Heart left ventricle (tissue), 16 donors: ENCODE measurements at places on chromosomes 5 and 9. TPM values are rescaled to one million over a fixed set of nuclear protein-coding genes. Genes with fewer than 3 reads are reported as not detected.

- DNase-seq: no peak
These were observed 1306.5 kb upstream of the CDH9 start for GRCh38 chr5:28344836-28345433.

DNA sequence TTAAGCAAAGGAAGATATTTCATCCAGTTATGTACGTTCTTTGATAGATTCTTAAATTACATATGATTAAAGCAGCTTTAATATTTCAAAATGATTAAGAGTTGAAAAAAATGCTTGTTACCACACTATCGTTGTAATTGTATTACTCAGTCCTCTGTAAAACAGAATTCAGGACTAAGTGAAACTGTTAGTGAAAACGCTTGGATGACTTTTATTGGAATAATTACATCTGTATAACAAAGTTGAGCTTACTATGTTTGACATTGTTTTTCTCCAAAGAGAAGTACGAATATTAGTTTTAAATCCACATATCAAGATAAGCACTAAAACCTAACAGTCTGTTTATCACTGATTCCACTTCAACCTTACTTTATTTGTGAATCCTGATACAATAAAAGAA lies 8.7 kb upstream of the NADK2 start:
- no peak for DNase-seq

- no peak for DNase-seq
These were observed 133.9 kb upstream of the FBN2 start for GRCh38 chr5:128671943-128672342.

- DNase-seq: peak; percentile 64
These were observed 7.4 kb downstream of the B4GALT1 start for GRCh38 chr9:33159777-33160127.

GRCh38 chr9:136019681-136020060 lies 58.5 kb upstream of the UBAC1 start:
- DNase-seq: no peak

- no peak for DNase-seq
These were observed 56.3 kb downstream of the TMEM174 start for GRCh38 chr5:73229271-73229670.

GRCh38 chr5:179512452-179513000 lies 37.8 kb upstream of the RUFY1 start:
- no peak for DNase-seq

- no peak for DNase-seq
These were observed 131.1 kb upstream of the TUT7 start for GRCh38 chr9:86485359-86485758.

GRCh38 chr5:44345871-44346270 lies 43.3 kb downstream of the FGF10 start:
- DNase-seq: no peak

DNA sequence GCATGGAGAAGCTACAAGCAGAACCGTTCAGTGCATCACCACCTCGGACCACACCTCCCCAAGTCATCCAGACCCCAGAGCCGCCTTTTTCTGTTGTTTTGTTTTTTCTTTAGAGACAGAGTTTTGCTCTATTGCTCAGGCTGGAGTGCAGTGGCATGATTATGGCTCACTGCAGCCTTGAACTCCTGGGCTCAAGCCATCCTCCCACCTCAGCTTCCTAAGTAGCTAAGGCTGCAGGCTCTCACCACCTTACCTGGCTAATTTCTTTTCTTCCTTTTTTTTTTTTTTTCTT lies 13.5 kb upstream of the SFXN1 start:
- no peak for DNase-seq

- no peak for DNase-seq
These were observed 173.2 kb downstream of the GABRB2 start for GRCh38 chr5:161373345-161373707.

DNA sequence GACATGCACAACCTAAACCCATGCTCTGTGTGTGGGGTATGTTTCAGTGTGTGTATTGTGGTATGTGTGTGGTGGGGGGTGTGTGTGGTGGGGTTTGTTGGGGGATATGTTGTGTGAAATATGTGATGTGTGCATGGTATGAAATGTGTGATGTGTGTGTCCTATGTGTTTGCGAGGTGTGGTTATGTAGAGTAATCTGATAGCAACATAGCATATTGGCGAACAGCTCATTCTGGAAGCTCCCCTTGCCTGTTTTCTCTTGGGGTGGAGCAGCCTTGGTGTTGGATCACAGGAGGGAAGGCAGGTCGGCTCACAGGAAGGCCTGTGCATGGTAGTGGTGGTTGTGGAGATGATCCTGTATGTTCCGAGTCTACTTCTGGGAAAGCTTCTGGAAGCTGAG lies 35.4 kb upstream of the PHF2 start:
- no peak for DNase-seq

DNA sequence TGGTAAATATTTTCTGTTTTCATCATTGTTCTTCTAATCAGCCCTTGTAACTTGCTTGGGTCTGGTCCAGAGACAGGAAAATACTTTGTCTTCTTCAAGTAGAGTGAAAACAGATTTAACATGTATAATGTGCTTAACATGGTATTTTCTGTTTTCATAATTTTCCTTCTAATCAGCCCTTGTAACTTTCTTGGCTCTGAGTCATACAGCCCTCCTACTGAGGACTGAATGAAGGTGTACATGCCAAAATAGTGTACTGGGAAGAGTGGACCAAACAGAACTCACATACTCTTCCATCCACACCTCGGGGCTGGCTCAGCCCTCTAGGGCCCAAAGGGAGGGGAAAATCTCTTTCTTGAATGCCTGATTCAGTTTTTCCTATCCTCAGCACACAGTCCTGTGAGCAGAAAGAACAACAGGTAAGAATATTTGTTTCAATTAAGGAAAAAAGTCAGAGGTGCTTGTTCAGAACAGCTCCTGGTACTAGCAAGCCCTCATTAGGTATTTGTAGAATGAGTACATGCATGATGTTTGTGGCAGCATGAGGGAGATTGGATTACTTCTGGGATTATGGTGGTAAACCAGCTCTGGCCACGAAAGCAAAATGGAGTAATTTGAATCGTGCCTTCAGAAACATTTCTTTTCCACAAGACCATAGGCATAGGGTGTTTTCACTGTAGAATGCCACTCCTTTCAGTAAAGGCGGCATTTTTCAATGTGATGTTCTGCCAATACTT lies 24.2 kb upstream of the MACIR start:
- DNase-seq: no peak

GRCh38 chr5:17944046-17944445 lies 309.8 kb downstream of the TAF11L14 start:
- no peak for DNase-seq

- no peak for DNase-seq
These were observed 197.9 kb downstream of the SH3GL2 start for GRCh38 chr9:17776735-17777134.

DNA sequence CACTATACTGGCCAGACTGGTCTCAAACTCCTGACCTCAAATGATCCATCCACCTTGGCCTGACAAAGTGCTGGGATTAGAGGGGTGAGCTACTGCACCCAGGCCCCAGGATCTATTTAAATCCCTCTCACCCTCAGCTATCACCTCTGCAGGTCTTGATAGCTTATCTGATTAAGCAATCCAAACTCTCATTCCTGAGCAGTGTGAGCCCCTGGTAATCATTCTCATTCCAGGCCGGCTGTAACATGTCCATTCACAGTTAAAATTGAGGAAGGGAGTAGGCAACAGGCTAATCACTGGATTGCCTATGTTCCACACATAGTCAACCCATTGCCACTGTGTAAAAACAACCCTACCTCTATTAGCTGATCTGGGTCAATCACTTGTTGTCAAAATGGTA lies 111.1 kb downstream of the AGTPBP1 start:
- DNase-seq: no peak

GRCh38 chr5:73093943-73094342 lies 26.4 kb upstream of the TMEM171 start:
- DNase-seq: no peak

- DNase-seq: no peak
These were observed 9.6 kb upstream of the FCN2 start for GRCh38 chr9:134870746-134871662.

- DNase-seq: no peak
These were observed 19.0 kb upstream of the LPCAT1 start for GRCh38 chr5:1542781-1543180.

DNA sequence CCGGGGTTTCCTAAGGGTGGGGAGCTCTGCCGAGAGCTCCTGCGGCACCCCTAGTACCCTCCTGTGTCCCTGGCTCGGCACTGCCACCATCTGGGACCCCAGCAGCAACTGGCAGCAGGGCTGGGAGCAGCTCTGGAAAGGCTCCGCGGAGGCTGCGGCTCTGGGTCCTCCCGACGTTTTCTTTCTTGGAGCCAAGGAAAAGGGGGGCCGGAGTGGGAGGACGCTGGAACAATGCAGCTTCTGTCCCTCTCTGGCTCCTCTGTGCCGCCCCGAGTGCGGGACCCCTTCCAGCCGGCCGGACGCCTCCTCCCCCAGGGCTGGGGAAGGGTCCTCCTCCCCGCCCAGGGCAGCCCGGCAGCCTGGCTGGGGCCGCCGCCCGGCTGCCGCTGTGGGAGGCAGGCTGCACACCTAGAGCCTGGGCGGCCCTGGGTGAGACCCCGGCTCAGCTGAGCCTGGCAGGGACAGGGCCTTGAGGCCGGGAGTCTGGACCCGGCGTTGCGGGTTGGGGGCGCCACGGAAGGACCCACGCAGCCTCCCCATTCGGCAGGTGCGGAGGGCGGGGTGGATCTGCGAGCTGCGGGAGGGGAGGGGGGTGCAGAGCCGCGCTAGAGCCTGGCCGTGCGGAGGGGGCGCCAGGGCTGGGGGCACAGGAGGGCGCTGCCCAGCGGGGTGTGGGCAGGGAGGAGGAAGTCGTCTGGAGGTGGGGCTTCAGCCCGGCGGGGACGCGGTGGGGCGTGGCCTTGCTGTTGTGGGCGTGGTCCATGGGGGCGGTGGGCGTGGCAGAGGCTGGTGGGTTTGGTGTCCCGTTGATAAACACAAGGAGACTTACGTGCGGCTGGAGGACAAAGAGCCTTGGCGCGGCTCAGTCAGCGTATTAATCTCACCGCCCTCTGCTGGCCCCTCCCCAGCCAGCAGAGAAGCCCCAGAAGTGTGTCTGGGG lies 15.1 kb downstream of the GPSM1 start:
- DNase-seq: peak; percentile 92

DNA sequence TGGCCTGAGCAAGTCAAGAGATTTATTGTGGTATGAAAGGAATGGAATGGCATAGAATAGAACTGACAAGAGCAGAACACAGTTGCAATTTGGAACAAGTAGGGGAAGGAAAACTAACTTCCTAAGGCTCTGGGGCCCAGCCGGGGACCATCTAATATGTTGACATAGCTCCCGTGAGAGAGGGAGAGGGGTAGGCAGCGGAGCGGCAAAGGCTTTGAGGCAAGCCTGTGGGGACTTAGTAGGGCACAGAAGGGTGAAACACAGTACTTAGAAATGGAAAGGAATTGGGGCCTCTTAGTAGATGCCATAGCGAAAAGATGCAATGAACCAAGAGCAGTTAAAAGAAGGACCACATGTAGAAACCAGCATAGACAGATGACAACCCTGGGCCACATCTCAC lies 11.8 kb upstream of the GNA14 start:
- DNase-seq: no peak

DNA sequence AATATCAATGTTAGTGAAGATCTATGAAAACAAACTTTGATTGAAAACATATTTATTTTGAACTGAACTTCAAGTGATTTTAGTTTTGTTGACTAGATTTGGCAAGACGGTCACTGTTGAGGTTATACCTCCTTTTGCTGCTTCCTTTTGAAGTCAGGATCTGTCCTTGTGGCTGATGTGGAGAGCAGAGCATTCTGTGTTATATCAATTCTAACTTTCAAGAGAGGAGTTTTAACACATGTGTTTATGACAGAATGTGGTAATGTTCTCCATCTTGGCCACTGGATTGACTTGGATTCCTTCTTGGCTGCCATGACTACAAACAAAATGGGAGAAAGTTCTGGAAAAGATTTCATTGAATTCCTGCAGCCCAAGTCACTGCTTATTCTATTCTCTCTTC lies 104.0 kb upstream of the ACTBL2 start:
- no peak for DNase-seq

- DNase-seq: no peak
These were observed 86.6 kb downstream of the FEM1C start for GRCh38 chr5:115458003-115458409.

DNA sequence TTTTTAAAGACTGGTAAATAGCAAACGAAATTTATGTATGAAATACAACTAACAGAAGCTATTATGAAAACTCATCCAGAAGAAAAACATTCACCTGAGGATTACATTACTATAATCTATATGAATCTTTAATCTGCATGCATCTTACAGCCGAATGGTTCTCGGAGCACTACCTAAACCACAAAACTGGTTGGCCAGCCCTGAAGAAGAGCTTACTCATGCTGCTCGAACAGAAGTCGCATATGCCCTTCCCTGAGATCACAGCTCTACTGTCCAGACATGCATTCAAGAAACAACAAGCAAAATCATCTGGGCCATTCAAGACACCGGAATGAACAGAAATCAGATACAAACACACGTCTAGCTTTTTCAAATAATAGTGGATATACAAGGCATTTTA lies 931.0 kb upstream of the DMAC1 start:
- DNase-seq: no peak

DNA sequence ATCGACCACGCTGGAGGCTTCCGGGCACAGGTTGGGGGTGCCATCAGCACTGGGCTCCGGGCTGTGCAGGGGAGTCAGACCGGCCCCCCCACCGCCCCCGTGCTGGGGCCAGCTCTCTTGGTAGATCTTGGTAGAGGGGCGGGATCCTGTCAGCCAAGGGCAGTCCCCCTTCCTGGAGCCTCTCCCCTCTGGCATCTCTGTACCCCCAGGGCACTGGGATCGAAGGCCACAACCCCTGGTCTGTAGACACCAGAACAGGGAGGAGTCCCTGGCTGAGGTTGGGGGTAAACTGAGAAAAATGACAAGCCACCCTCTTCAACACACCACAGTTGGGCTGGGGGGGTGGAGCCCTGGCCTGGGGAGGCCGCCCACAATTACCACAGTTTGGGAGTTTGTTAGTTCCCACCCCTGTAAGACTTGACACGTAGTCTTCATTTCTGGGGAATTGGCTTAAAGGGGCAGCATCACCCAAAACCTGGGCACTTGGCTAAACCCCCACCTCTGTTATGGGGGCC lies 882 bp downstream of the CERCAM start:
- DNase-seq: no peak

The SPATA31C1 gene
- not detected for total RNA-seq

The IL13 gene
- not detected for total RNA-seq

The PPIC gene
- total RNA-seq: 43.6 TPM

The KIF27 gene
- total RNA-seq: 3.2 TPM

The FAM170A gene
- total RNA-seq: not detected

The RNF183 gene
- total RNA-seq: not detected

The SYNPO gene
- total RNA-seq: 488 TPM

The TRIM14 gene
- total RNA-seq: 1.9 TPM

The SLC6A3 gene
- not detected for total RNA-seq
